Fibroblast of mammary gland (primary cell): ENCODE measurements at places on chromosomes 7 and 10.

GRCh38 chr10:1119501-1119900 lies 63.3 kb downstream of the WDR37 start:
- DNase-seq = no peak

DNA sequence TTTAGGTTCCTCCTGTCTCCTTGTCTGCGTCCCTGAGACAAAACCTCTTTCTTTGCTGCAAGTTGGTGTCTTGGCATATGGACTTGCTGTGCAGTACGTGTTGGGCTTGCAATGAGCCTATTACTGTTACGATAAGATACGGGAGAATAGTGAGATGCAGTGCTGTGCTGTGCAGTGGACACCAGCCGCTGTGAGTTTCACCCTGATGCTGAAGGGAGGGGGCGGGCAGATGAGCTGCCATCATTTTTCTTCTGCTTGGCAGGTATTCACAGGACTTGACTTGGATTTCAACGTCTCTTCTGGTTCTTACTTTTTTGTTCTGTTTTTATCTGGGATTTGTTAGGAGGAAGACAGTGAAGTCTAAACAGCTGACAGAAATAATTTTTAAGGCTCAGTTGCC lies 257.1 kb upstream of the PITRM1 start:
- no peak for DNase-seq

DNA sequence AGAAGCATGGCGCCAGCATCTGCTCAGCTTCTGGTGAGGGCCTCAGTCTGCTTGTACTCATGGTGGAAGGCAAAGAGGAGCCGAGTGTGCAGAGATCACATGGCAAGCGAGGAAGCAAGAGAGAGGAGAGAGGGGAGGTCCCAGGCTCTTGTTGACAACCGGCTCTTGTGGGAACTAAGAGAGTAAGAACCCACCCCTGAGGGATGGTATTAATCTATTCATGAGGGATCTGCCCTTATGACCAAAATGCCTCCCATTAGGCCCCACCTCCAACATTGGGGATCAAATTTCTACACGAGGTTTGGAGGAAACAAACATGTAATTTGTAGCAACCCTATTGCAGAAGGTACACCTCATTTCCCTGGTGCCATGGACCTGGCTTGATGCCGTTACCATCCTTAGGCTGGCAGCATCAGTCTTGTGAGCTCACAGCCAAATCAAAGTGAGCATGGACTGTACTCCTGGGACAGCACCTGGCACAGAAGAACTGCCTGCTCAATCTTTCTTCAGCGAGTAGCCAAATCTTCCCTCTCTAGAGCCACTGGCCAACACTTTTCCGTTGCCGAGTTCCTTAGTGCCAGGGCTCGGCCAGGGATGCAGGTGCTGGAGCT lies 6.5 kb downstream of the BTBD16 start:
- no peak for DNase-seq

- no peak for DNase-seq
Measured at GRCh38 chr10:94645285-94645684, 38.2 kb upstream of the CYP2C18 start.

GRCh38 chr7:117869374-117869773 lies 3.9 kb downstream of the CTTNBP2 start:
- no peak for DNase-seq

- DNase-seq = no peak
Measured at GRCh38 chr7:47479821-47480575, 101.9 kb downstream of the TNS3 start.

GRCh38 chr10:117590101-117590875 lies 47.7 kb downstream of the EMX2 start:
- DNase-seq = peak; percentile 28
